Stimulated activated CD4-positive, alpha-beta T cell treated with anti-CD3 and anti-CD28 coated beads, Interleukin-1b, Interleukin-23, amount 100 ng/mL, for 1 hour (primary cell): ENCODE measurements at places on chromosomes 1 and 21.

- DNase-seq, result no peak
Observed at GRCh38 chr1:54709547-54710292, 5.9 kb upstream of the TTC4 start.

DNA sequence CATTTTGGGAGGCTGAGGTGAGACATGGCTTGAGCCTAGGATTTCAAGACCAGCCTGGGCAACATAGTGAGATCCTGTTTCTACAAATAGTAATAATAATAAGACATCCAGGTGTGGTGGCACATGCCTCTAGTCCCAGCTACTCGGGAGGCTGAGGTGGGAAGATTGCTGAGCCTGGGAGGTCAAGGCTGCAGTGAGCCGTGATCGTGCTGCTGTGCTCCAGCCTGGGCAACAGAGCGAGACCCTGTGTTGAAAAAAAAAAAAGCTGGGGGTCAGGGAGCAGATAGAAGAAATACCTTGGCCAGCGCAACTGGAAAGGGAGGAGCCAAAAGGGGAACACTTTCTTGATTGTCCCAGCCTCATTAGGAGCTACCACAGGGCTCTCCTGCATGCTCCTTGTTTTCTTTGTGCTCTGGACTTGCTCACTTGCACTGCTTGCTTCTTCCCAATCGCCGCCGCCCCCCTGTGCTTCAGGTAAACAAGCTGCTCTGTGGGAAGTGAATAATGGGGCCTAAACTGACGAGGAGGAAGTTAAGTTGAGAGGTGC lies 31.1 kb downstream of the PBX1 start:
- no peak for DNase-seq

- DNase-seq, result no peak
Observed at GRCh38 chr1:41764656-41765055, 154.1 kb downstream of the HIVEP3 start.

GRCh38 chr1:53082826-53083455 lies 20.9 kb downstream of the PODN start:
- no peak for DNase-seq

DNA sequence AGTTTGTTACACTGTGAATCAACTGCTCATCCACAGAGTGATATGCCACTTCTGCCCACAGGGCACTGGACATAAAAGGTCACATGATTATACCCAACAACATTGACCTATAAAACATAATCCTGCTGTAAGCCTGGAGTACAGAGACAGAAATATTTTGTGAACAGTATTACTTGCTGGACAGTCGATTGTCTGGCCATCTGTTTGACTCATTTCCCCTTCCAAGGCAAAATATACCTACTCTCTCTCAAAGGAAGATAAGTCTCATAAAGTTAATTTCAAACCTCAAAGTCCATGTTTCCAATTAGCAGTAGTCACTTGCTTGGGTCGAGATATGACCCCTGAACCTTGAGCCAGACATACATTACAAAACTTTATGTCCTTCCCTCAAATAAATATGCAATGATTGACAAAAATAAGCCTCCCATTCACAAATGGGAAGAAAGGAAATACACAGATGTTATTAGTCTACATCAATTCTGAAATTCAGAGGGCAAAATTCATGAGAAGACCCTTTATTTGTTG lies 39.3 kb upstream of the RGS18 start:
- DNase-seq, result no peak

DNA sequence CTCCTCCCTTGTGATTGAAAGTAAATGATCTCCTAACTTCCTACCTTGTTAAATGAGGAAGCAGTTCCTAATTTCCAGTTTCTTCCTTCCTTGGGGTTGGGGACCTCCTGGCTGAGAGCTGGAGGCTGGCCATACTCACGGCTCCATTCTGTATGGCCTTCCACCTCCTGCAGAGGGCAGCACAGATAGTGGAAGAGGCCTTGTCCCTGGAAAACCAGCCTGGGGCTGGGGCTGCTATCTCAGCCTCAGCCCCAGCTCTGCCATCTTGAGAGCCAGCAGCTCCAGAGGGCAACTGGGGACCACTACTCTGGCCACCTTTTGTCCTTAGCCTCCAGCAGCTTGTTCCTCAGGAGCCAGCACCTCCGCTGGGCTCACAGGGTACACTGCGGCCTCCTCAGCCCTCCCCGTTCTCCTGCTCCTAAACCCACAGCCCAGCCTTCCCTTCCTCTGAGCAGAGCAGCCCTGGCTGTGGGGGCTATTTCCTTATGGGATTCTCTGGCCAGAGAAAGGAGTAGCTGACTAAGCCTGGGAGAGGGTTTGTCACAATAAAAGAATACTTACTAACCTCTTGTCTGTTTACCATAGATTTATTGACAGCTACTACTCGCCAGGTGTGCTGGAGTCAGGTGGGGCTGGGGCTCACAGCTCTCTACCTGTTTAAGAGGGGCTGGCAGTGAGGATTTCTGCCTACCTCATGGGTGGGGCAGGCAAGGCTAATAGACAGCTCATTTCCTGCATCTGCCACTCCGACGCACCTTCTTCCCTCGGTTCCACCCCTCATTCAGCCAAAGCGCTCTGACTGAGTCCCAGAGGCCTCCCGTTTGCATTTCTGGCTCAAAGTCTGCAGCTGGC lies 6.3 kb downstream of the TMEM234 start:
- no peak for DNase-seq

GRCh38 chr1:46333300-46334029 lies 7.1 kb upstream of the NSUN4 start:
- no peak for DNase-seq

- DNase-seq, result no peak
Observed at GRCh38 chr1:19654886-19655717, 9.6 kb upstream of the HTR6 start.

DNA sequence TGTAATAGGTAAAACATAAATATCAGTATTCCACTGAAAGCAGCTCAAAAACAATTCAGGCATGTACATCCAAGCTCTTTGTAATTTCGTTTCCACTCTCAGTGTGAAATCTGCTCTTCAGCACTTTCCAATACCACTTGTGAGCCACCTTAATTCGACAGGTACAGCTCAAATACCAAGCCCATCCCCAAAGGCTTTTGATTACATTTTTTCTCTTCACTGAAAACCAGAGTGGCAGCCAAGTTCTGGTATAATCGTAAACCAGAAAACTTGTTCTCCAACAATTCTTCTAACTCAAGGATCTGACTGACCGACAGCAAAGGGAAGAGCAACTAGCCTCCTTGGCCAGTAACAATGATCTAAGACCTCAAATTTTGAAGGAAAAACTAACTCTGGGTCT lies 36.8 kb downstream of the FBXO42 start:
- DNase-seq, result no peak

DNA sequence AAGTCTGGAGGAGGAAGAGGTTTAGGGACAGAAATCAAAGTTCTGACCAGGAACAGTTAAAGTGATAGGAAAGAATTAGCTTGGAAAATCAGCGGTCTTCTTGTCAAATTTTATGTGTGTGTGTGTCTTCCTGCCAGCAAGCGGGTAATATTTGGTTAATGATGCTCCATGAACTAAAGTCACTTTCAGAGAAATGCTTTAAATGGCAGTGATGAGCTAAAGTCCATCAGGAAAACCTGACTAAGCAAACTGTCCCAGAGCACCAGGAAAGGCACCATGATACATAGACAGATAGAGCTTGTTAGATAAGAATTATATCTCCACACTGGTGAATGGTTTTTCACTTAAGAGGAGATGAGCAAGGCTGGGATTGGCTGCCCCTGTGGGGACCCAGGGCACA lies 10.0 kb upstream of the CDC14A start:
- no peak for DNase-seq

- no peak for DNase-seq
Observed at GRCh38 chr1:175376194-175376593, 183.6 kb upstream of the KIAA0040 start.

- DNase-seq, result no peak
Observed at GRCh38 chr1:161054805-161055204, 9.0 kb upstream of the USF1 start.

DNA sequence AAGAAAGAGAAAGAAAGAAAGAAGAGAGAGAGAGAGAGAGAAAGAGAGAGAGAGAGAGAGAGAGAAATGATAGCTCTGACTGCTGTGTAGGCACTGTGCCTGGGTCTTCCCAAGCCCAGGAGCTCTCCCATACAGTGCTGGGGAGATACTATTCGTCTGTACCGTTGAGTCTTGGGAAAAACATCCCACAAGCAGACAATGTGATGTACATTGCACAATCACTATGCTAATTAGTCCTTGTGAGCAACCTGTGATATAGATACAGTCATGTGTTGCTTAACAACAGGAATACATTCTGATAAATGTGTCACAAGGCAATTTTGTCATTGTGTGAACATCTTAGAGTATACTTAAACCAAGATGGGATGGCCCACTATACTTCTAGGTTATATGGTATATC lies 381.0 kb downstream of the HHAT start:
- DNase-seq, result no peak

DNA sequence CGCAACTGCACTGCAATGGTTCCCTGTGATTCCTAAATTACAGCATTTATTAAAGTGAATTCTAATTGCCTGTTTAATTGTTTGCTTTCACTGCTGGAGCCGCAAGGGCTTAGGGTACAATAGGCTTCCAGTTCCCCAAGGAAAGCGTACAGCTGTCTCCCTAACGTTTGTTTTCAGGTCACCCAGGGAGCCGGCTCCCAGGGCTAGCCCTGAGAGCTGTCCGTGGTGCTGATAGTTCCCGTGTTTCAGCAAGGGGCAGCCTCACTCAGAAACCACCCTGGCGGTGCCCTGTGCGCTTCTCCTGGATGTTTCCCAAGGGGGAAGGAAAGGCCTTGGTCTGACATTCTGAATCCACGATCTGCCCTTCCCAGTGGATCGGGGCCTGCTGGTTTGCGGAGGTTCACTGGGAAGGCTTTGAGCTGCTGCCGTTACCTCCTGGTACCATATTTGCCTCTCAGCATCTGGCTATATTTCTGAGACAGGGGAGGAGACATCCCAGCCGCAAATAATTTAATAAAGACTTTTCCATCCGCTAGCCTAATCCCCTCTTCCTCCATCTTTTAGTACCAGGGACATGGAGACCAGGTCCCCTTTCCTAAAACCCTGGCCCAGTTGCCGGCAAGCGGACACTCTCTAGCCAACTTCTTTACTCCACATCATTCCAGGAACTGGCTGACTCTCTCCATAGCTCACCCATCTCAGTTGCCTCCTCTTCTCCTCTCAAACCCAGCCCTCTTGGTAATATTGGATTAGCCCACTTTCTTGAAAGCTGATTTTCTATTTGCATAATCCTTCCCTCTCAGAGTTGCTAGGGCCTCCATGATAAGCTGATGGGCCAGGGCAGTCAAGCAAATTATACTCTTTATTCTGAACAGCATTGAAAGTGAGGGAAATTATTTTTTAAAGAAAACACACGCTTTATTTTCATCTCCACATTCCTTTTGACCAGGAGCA lies 149.0 kb downstream of the IGSF21 start:
- no peak for DNase-seq

- no peak for DNase-seq
Observed at GRCh38 chr1:226903819-226904716, 33.7 kb downstream of the PSEN2 start.

DNA sequence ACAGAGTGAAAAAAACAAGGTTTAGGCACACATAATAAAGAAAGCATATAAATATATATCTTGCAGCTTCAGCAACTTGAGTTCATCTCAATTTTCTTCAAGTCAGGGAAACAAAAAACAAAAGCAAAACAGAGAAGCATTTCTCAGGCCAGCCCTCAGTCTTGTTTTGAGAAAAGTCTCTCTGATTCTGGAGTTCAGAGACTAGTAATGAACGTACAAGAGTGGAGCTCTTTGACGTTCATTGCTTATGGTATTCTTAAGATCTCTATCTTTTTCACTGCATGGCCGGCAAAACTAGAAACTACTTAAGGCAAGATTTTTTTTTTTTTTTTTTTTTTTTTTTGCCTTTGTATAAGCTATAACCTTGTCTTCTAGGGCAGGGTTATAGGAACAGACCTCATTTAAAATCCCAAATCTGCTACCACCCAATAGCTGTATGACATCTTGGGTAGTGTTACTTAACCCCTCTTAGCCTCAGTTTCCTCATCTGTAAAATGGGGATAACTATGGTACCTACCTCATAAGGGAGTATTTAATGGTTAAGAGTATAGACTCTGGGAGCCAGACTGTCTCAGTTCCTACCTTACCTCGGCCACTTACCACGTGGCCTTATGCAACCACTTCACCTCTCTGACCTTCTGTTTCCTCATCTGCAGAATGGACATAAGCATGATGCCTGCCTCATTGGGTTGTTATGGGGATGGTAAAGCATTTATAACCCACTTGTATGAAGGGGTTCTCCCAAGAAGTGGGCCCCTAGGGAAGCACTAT lies 33.6 kb downstream of the LMO4 start:
- DNase-seq, result no peak

GRCh38 chr1:30162565-30162964 lies 560.8 kb downstream of the MATN1 start:
- no peak for DNase-seq

DNA sequence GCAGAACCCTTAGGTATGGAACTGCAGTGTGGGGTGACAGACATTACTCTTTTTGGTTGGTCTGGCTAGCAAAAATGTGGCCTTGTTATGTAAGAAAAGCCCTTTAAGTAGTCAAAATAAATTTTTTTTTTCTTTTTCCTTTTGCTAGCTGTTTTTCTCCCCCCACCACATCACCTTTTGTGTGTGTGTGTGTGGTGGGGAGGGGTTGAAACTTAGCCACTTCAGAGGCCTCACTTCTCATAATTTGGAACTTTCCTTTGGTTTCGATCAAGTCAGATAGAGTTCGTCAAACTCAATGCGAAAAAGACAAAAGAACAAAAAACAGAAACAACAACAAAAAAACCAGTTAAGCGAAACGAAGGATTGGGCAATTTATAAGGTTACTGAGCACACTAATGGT lies 1.9 kb upstream of the PRMT2 start:
- DNase-seq, result no peak

GRCh38 chr1:154465621-154466195 lies 36.3 kb upstream of the TDRD10 start:
- no peak for DNase-seq

DNA sequence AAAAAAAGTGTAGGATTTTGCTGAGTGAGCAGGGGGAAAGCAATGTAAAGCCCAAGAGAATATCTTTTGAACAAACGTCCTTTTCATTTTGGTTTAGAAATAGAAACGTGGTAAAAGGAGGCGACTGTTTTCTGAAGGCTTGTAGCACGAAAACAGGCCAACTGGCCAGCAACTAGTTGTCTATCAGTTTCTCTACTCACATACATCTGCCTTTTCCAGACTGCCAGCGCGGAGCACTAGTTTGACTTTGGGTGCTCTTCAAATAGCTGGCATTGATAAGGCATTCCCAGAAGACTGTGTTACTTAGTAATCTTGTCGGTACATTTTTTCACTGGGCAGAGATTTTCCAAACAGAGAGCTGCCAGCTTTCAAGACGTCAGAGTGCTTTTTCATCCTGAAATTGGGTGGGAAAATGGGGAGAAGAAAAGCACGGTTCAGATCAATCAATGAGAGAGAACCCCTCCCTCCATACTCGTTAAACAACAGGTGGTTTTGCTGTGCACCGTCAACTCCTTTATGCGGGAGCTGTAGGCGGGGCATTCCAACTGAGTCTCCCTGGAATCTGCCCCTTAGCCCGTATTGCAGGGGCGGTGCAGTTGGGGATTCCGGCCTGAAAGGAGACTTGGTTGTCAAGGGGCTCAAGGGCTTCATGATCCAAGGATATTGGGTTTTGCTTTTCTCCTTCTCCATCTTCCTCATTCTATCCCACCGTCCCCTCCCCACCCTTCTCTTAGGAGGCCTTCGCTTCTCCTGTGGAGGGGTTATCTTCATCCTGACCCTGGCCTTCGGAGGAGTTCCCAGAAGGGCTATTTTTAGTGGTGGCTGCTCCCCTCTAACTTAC lies 884 bp upstream of the LRRC8C start:
- no peak for DNase-seq

GRCh38 chr1:7145947-7146346 lies 360.7 kb downstream of the CAMTA1 start:
- DNase-seq, result no peak
